ENCODE measurements at places on chromosomes 5 and 9. TPM values are rescaled to one million over a fixed set of nuclear protein-coding genes. Genes with fewer than 3 reads are reported as not detected.

Gene PDLIM4
- total RNA-seq, result 76.4 TPM

Gene HMCN2
- total RNA-seq, result 5.2 TPM

GRCh38 chr9:110125763-110126351, 82.1 kb downstream of the C9orf152 start:
- no peaks in the 10 kb centered on the region for H3K27me3 ChIP-seq
- peak overlapping the region; percentile 33 for H3K4me3 ChIP-seq

DNA sequence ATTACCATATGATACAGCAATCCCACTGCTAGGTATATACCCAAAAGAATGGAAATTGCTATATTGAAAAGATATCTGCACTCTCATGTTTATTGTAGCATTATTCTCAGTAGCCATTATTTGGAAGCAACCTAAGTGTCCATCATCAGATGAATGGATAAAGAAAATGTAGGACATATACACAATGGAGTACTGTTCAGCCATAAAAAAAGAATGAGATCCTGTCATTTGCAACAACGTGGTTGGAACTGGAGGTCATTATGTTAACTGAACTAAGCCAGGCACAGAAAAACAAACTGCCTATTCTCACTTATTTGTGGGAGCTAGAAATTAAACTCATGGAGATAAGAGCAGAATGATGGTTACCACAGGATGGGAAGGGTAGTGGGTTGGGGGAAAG, 63.1 kb upstream of the TTC23L start:
- no peak for DNase-seq
- H3K36me3 ChIP-seq, result no peaks in the 10 kb centered on the region
- H3K4me1 ChIP-seq, result peaks cover 19% of the 10 kb centered on the region
- H3K27ac ChIP-seq, result no peak overlapping the region

- H3K27ac ChIP-seq, result no peak overlapping the region
- H3K4me1 ChIP-seq, result no peaks in the 10 kb centered on the region
- no peaks in the 10 kb centered on the region for H3K27me3 ChIP-seq
- H3K36me3 ChIP-seq, result no peaks in the 10 kb centered on the region
- no peak for DNase-seq
Measured at GRCh38 chr5:98568336-98568735, 205.1 kb upstream of the RGMB start.
